ENCODE measurements at places on chromosomes 16 and 17.
A peak's percentile ranks its signal among the peaks of the same experiment; 100 is the strongest.

DNA sequence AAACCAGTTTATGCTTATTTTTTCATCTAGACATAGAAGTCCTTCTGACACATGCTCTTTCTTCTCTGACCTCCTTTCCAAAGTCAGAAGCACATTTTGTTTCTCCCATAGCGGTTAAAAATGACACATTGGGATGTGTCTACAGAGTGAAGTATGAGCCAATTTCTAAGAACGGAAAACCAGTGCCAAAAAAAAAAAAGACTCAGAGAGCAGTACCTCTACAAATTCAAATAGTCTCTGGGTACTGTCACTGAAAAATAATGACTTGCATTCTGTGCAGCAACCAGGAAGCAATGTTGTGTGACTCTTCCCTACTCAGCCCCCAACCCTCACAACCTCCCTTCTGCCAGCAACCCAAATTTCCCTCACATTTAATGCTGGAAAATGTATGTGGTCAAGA is 145.5 kb upstream of the PMFBP1 start:
- peak; percentile 77 for DNase-seq

DNA sequence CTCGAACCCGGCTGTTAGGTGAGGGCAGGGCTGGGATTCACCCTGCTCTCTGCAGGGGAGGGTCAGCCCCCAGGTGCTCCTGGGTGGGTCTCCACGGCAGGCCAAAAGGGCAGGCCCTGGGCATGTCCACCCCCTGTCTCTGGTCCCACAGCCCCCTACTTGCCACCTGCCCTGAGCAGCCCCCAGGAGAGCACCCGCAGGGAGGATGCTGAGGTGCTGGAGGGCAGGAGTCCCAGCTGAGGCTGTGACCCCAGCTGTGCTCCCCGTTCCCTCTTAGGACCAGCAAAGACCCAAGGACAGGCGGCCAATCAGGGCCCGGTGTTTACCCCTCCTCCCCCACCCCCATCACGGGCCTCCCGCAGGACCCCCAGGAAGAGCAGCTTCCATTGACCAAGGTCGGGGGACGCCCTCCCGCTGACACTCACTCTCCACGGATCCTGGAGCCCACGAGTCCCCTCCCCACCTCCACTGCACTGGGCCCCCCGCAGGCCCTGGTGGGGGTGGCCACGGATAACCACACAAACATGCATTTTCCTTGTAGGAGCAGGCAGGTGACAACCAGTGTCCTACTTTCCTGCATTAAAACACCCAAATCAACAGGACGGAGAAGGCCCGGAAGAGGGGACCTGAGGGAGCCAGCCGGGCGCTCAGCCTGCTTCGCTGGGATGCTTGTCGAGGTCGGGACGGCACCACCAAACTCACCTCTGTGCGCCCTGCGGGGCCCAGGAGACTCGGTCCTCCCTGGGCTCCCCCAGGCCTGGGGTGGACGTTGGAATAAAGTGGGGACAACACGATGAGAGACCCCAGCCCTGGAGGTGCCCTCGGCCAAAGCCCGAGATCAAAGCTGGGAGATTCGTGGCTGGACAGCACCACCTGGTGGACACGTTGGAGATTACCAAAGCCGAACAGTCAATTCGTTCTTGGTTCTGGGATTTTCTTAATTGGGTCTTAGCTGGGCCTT is 22.5 kb upstream of the ENPP7 start:
- DNase-seq: peak; percentile 25

DNA sequence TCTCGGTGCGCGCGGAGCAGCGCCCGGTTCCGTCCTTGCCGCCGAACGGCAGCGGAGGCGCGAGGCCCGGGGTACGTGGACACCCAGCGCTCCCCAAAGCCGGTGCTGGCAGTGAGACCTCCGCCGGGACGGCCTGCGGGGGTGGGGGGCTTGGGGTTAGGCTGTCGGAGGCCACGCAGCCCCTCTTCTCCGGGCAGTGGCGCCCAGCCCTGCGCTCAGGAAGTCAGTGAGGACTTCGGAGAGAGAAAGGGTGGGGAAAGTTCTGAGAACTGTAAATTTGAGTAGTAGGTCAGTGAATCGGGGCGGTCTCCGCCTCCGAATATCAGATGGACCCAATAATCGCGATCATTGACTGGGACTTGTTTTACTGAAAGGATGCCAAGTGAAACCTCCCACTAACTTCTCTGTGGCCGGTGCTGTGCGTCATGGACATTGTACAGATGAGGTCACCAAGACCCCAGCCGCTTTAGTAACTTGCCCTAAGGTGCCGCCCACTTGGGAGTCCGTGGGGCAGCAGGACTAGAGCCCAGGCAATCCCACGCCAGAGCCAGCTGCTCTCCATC is 468 bp downstream of the IL4R start:
- DNase-seq: peak; percentile 80

DNA sequence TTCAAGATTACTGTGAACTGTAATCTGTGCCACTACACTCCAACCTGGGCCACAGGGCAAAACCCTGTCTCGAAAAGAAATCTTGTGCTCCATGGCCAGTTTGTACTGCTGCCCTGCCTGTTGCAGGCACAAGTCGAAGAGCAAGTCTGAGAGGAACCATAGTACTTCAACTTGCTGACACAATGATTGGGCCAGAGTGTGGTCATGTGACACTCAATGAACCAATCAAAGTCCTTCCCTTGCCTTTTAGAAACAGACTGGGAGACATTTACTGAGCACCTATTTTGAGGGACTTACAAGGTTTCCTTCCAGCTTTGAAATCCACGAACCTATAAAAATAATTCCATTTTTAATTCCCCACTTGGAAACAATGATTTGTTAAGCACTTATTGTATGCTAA is 39.8 kb upstream of the TMC5 start:
- peak; percentile 1 for DNase-seq

DNA sequence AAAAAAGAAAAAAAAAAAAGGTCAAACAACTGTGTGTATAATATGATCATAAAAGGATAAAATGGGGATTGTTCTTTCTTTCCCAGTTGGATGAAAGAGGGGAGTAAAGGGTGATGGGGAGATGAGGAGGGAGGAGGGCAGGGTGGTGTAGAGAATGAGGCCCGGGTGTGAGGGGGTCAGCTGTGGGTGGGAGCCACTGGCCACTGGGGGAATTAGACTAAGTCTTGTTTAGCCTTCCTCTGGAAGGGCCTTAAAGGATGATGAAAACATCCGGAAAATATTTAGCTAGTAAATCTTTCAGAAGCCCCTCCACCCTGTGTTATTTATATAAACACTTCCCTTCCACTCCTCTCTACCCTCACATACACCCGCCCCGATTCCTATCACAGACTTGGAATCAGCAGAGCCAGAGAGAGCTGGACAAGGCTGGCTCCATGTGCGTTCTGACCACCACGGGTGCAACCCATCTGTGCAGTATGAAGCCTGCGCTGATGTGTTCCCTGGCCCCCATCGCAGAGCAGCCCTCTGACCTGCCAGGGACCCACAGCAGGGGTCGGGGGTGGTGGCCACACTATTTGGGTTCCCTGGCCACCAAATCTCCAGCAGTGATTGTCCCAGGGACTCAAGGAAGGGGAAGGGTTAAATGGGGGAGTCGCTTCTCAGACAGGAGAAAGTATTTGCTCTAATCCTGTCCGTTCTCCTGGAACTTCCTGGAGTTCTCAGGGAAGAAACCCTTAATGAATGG is 72.7 kb downstream of the GAS7 start:
- DNase-seq: peak; percentile 48

DNA sequence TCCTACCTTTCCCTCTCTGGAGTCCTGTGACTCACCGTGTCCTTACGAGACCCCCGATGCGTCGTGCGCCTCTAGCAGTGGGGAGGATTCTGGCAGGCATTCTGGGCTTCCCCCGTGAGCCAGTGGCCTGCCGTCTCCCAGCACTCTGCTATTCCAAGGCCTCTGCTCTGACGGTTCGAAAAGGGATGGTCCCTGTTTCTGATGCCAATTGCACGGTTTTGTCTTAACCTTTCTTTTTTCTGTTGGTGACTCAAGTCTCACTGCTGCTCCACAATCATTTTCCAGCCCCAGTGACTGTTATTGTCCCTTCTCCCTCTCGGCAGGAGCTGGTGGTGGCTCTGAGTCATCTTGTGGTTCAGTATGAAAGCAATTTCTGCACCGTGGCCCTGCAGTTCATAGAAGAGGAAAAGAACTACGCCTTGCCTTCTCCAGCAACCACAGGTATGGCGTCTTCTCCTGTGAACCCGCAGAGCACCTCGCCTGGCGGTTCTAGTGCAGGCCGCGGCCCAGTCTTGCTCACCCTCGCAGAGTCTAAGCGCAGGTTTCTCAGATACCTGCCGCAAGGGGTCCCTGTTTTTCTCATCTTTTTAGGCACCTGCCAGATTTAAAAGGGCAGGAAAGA is 100.1 kb upstream of the CHMP6 start:
- DNase-seq: peak; percentile 93

DNA sequence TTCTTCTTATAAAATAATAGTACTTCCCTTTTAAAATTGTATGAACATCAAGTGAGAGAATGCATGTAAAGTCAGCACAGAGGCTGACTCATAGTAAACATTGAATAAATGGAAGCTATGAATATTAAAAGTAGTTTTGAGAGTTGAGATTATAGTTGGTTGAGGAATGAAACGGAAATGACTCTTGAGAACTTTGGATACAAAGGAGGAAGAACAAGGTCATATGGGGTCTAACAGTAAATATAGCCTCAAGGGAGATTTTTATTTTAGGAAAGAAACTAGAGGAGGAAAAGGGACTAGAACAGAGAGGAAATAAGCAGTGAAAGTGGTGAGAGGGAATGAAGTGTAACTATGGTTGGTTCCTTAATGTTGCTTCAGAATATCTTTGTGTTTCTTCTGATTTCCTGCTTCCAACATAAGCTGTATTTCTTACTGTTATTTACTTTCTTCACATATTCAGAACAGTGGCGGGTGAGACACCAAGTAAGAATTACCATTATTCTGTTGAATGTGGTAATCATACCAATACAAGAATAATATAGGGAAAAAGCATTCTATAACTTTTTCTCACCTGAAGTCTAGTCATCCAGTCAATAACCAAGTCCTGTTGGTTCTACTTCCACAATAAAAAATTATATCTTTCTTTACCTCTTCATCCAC is 165.1 kb downstream of the CHD9 start:
- DNase-seq: no peak

DNA sequence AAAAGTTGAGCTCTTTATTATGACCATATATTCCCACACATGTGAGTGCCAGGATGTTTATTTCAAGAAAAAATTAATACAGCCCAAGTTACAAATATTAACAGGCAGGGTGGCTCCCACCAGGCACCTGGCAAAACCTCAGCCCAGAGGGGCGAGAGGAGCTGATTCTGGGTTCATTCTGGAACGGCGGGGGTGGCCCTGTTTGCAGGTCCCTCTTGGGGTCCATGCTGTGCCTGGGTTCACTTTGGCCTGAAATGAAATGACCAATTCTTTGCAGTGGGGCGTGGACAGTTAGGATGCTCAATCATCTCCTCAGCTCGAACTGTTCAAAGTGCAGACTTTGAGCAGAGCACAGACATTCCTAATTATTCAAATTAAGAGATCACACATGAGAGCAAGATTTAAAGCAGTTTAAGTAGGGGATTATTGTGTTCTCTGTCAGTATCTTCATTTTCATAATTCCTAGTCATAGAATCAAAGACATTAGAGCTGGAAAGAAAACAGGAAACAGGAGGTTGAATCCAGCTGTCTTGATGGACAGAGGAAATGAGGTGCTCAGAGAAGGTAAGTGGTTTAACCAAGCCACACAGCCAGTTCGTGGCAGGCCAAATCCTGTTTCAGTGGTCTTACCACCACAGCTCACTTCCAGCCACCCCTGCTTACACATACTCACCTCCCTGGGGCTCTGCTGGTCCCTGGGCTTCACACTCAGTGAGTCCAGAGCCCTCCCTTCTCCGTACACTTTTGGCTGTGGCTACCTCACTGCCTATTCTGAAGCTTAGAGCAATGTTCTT is 363.9 kb upstream of the TNRC6C start:
- no peak for DNase-seq

GRCh38 chr16:78755751-78756661 is 656.6 kb downstream of the WWOX start:
- DNase-seq: no peak

- no peak for DNase-seq
Measured at GRCh38 chr17:36888236-36888951, 48.9 kb upstream of the LHX1 start.

DNA sequence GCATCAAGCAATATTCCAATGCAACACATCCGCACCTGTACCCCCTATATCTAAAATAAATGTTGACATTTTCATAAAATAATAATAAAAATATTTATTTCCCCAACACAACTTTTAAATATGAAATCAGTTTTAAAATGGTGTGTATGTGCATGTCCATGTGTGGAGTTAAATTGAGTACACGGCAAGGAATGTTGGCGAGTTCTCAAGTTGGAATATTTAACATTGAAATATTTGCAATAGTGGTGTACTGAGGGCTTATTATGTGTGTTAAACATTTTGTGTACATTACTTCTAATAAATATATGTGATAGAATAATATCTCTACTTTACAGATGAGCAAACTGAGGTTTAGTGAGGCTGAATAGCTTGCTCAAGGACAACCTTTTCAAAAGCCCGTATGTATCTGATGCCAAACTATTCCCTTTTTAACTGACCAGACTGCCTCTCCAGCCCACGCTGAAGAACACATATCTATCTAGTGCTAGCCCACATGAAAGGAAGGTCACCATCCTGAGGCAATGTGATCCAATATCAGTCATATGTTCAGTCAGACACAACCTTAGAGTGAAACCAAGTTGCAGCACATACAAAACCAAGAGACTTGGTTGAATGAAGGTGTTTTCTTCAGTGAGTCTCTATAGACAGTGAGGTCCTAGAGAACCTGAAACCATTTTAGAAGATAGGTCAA is 192.2 kb upstream of the CDH11 start:
- DNase-seq: peak; percentile 72

DNA sequence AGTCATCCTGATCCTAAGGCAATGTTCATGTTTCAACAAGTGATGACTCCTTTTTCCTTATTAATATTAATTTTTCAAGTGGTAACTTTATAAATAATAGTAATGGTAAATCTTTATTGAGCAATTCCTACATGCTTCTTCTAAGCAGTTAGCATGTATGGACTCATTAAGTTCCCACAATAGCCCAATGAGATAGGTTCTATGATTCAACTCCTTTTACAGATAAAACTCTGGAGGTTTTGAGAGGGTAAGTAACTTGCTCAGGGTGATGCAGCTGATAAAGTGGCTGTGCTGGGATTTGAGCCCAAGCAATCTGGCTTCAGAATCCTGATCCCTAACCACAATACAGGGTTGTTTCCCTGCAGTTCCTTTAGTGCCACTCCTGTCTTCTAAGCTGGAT is 25.3 kb downstream of the SLC47A1 start:
- no peak for DNase-seq

DNA sequence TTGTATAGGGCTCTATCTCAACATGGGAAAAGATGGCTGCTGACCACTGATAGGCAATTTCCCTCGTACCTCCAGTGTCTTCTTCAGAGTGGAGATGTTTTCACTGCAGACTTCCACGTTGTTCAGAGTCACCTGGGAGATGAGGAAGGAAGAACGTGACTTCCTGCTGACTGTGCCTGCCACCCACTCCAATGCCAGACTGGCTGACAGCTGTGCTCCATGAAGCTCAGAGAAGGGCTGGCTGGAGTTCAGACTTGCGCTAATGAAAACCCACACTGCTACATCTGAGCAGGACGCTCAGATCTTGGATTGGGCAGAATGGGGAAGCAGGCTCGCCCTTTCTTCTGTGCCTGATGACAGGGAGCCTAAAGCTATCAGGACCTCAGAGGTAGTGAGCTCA is 33.1 kb downstream of the COG4 start:
- DNase-seq: no peak
